Activated CD8-positive, alpha-beta memory T cell treated with anti-CD3 and anti-CD28 coated beads, Interleukin-2, amount 10 ng/mL, durations not matched to agents 7 days and 5 days (primary cell): ENCODE measurements at places on chromosomes 16 and 17. TPM values are rescaled to one million over a fixed set of nuclear protein-coding genes. Genes with fewer than 3 reads are reported as not detected.

GRCh38 chr17:10789694-10790271, 14.1 kb downstream of the TMEM238L start:
- H3K4me3 ChIP-seq, result no peak overlapping the region
- peaks cover 5% of the 10 kb centered on the region for H3K4me1 ChIP-seq
- H3K36me3 ChIP-seq, result no peaks in the 10 kb centered on the region

- peaks cover 30% of the 10 kb centered on the region for H3K4me1 ChIP-seq
- peaks cover 4% of the 10 kb centered on the region for H3K36me3 ChIP-seq
- H3K27me3 ChIP-seq, result no peaks in the 10 kb centered on the region
Observed at GRCh38 chr17:27845264-27846041, 45.1 kb upstream of the NOS2 start.

- H3K27ac ChIP-seq, result no peak overlapping the region
- H3K4me1 ChIP-seq, result no peaks in the 10 kb centered on the region
- no peak overlapping the region for H3K4me3 ChIP-seq
- DNase-seq, result no peak
- no peaks in the 10 kb centered on the region for H3K27me3 ChIP-seq
Observed at GRCh38 chr16:10608687-10609401, 28.4 kb upstream of the EMP2 start.

- DNase-seq, result peak; percentile 94
- H3K27ac ChIP-seq, result peak overlapping the region; percentile 43
- H3K36me3 ChIP-seq, result no peaks in the 10 kb centered on the region
- H3K4me3 ChIP-seq, result no peak overlapping the region
- H3K4me1 ChIP-seq, result peaks cover 31% of the 10 kb centered on the region
Observed at GRCh38 chr17:43393944-43394482, 4.8 kb upstream of the ARL4D start.

Gene PIK3R6
- 1.3 TPM for total RNA-seq

Gene CCL16
- total RNA-seq, result not detected

Gene ADGRG3
- total RNA-seq, result not detected
